ENCODE measurements at places on chromosomes 1 and 21.
A peak's percentile ranks its signal among the peaks of the same experiment; 100 is the strongest.

GRCh38 chr1:147534386-147534785, 6.9 kb upstream of the BCL9 start:
- no peak for DNase-seq

DNA sequence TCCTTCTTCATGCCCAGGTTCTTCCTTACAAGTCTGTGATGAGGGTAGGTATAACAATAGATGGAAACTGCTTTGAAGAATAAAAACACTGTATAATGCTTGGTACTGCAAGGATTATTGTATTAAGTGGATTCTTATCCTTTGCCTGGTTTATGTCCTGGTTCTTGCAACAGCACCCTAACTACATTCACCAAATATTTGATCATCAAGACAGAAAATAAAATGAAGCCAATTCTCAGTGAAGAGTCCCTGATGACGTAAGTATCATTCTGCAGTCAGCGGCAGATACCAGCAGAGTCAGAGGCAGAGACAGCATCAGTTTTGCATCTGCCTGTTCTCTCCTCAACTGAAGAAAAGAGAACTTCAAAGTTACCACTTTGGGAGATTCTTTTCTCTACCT, 19.7 kb downstream of the ARHGEF11 start:
- DNase-seq: no peak

GRCh38 chr1:39825432-39825941, 36.8 kb upstream of the BMP8B start:
- DNase-seq: peak; percentile 48

DNA sequence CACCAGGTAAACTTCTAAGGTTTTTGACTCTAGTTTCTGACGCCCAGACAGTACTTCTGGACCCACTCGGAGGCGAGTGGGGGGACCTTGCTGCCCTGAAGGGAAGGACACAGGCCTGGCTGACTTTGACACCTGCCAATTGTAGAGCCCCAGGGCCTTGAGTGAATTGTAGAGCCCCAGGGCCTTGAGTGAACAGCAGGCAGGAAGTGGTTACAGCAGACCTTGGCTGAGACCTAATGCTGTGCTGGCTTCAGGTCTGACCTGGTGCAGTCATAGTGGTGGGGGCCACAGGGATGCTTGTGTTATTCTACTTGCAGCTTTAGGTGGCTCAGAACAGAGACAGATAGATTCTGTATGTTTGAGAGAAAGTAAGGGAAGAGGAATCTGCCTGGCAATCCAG, 344.3 kb downstream of the DUSP10 start:
- DNase-seq: no peak

- no peak for DNase-seq
Measured at GRCh38 chr21:34133392-34133791, 60.0 kb downstream of the MRPS6 start.

GRCh38 chr21:26850116-26850643, 5.0 kb upstream of the ADAMTS1 start:
- no peak for DNase-seq

GRCh38 chr1:220313576-220313975, 41.3 kb upstream of the RAB3GAP2 start:
- DNase-seq: no peak

GRCh38 chr1:206472886-206473285, 2.6 kb downstream of the IKBKE start:
- DNase-seq: no peak

DNA sequence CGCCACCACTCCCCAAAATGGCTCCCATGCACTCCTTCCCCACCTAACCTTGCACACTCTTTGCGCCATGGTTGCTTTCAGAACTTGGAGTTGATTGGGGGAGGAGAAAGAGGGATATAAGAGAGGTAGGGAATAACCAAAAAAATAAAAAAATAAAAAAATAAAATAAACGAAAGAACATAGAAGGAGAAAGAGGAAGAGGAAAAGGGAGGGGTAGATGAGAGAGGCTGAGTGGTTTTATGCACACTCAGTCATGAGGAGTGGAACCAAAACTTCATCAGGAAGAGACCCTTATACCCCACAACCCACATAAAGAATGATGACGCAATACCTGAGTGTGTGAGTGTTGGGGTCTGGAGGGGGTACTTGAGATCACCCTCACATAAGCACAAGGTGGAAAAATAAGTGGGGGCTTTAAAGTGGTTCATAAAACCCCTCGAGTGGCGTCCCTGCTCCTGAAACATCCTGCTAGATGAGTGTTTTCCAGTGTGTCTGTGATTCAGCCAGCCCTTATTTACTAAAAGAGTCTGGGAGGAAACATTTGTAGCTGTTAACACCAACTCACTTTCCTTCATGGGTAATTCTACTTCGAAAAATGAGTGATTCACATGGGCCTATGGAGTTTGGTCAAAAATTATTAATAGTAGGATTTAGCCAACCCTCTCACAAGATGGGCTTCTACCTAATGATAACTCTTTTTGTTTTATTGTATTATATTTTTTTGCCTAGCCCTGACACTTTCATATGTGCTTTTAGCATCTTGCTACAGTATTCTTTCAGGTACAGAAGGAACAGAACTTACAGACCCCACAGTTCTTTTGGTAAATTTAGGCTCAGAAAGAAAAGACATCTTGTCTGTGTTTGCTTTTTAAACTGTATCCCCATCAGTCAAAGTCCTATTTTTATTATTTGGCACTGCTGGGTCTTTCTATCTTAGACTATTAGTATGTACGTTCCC, 5.2 kb downstream of the SLAMF1 start:
- no peak for DNase-seq

GRCh38 chr1:13826591-13826990, 126.6 kb downstream of the PRDM2 start:
- DNase-seq: no peak

DNA sequence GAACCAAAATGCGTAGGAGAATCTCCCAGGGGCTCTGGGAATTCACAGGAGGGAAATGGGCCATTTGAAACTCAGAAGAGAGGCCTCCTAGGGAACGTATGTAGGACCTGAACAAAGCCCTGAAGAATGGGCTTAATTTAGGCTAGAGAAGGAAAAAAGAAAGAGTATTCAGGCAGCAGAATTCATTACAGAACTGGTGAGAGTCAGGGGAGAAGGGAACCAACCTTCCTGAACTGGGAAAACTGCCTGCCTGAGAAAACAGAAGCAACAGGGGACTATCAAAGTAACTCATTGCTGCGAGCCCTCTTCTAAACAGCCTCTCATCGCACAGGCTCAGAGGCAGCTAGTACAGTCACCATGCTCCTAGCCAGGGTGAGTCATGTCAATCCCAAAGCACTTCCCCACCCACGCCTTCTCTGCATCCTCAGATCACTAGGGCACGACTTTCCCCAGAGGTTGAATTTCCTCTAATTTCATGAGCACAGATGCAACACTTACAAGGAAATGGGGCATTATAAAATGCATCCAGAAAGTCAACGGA, 98.1 kb downstream of the ADSS2 start:
- DNase-seq: no peak

GRCh38 chr21:39087238-39088030, 95.8 kb downstream of the PSMG1 start:
- no peak for DNase-seq
